Astrocyte of the hippocampus (primary cell): ENCODE measurements at places on chromosomes 5 and 9.

GRCh38 chr9:134630861-134631260, 10.7 kb upstream of the COL5A1 start:
- no peak for DNase-seq

- no peak for DNase-seq
Observed at GRCh38 chr9:34562135-34562745, 27.3 kb downstream of the CNTFR start.

- no peak for DNase-seq
Observed at GRCh38 chr9:135394131-135394530, 85.5 kb upstream of the PPP1R26 start.

DNA sequence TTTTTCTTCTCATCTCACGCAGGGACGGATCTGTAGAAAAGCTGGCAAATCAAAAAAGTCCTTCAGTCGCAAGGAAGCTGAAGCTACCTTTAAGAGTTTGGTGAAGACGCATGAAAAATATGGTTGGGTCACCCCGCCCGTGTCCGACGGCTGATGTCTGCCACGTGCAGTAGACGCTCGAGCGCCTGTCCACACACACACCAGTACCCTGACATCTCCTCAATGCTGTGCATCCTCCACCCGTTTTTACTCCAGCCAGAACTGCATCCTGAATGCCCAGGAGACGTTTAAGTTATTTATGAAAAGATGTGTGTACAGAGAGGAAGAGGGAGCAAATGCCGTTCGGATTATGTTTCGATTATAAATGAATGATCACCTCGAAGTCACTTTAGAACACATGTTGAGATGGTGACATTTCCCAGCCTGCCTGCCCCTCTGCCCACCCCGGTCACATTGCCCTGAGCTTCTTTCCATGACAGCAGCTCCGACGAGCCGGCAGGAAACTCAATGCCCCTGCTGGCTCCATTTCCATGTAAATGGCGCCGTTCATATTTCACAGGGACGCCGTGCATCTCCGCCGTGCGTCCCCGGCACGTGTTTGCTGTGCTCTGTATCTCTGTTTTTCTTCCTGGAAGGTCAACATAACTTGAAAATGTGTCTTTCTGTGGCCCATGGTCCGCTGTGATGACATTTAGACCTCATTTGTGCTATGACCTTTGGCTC, 42.7 kb downstream of the UBE2QL1 start:
- DNase-seq: no peak

- no peak for DNase-seq
Observed at GRCh38 chr9:135104761-135105160, 17.3 kb downstream of the OLFM1 start.

GRCh38 chr5:170523142-170523551, 19.3 kb downstream of the KCNIP1 start:
- peak; percentile 75 for DNase-seq

DNA sequence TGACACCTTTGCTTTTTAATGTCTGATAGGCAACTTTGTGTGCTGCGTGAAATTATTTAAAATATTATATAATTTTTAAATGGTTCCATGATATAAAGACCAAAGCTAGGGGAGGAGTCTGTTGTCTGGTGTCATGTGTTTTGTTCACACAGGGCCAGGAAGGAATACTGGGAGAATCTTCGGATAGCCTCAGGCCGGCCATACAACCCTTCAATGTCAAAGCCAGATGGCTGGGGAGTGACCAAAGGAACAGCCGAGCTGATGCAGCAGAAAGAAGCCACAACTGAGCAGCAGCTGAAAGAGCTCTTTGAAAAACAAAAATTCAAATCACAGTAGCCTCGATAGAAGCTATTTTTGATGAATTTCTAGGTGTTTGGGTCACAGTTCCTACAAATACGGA, 19.2 kb downstream of the BHMT start:
- DNase-seq: no peak

GRCh38 chr5:151006704-151007334, 13.6 kb upstream of the GPX3 start:
- no peak for DNase-seq

DNA sequence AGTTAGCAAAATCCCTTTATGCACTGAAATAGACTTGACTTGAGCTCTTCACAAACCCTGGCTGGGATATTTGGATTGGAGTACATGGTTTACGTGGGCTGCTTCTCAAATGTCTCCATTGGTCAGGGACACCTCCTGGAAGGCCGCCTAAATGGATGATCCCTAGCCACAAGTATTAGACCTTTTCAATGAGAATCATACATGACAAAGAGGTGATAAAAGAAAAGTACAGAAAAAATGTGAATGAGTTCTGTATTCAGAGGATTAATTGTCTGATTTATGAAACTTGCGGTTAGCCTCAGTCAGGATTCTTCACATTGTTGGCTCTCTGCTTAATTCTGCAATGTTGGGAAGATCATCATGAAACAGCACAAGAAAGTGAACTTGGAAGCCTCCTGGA, 752.8 kb upstream of the ADAMTS16 start:
- peak; percentile 14 for DNase-seq

- no peak for DNase-seq
Observed at GRCh38 chr9:100125910-100126309, 26.9 kb downstream of the INVS start.

- no peak for DNase-seq
Observed at GRCh38 chr5:91390268-91390667, 7.2 kb upstream of the ARRDC3 start.

- no peak for DNase-seq
Observed at GRCh38 chr9:110802416-110803035, 133.9 kb downstream of the MUSK start.

DNA sequence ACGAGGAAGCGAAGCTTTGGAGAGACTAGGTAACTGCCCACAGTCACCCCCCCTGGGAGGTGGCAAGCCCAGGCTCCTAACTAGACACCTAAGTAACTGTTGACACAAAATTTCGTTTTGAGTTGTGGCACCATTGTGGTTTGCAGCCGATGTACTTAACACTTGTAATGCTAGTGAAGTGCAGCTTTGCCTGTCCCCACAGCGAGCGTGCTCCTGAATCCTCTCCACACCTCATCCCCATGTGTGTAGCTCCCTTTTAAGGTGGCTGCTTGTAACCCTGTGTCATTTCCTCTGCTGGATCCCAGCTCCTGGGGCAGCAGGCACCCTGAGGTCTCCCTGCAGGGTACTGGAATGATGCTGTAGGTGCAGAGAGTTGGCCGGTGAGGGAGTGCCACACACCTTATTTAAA, 114.9 kb downstream of the TRIO start:
- DNase-seq: no peak

DNA sequence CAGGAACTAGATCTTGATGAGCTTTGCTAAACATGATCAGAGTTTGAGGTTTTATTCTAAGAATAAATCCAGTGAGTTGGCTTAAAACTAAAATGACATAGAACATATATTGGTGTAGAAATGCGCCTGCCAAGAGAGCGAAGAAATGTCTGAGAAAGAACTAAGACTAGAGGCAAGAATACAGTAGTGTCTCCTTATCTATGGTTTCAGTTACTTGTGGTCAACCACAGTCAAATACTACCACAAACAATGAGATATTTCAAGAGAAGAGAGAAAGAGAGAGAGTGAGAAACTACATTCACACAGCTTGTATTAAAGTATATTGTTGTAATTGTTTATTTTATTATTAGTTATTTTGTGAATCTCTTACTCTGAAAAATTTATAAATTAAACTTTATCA, 254.4 kb upstream of the CDH10 start:
- peak; percentile 42 for DNase-seq

DNA sequence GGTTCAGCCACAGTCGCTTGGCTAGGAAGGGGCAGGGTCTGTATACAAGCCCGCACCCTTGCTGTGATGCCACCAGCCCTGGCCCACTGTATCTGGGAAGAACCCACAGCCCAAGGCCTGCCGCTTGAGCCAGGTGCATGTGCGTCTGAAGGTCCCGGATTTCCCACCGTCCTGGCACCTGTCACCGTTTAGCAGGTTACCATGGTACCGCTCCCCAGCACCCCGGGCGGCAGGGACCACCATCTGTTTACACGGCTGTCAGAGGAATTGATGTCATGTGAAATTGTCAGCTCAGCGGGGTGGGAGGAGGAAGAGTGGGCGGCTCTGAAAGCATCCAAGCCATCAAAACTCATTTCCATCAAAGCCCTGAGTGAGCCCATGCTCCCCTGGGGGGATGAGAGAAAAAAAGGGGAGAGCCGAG, 92.7 kb downstream of the HRH2 start:
- no peak for DNase-seq

- DNase-seq: no peak
Observed at GRCh38 chr9:8429768-8430167, 630.2 kb upstream of the DMAC1 start.

DNA sequence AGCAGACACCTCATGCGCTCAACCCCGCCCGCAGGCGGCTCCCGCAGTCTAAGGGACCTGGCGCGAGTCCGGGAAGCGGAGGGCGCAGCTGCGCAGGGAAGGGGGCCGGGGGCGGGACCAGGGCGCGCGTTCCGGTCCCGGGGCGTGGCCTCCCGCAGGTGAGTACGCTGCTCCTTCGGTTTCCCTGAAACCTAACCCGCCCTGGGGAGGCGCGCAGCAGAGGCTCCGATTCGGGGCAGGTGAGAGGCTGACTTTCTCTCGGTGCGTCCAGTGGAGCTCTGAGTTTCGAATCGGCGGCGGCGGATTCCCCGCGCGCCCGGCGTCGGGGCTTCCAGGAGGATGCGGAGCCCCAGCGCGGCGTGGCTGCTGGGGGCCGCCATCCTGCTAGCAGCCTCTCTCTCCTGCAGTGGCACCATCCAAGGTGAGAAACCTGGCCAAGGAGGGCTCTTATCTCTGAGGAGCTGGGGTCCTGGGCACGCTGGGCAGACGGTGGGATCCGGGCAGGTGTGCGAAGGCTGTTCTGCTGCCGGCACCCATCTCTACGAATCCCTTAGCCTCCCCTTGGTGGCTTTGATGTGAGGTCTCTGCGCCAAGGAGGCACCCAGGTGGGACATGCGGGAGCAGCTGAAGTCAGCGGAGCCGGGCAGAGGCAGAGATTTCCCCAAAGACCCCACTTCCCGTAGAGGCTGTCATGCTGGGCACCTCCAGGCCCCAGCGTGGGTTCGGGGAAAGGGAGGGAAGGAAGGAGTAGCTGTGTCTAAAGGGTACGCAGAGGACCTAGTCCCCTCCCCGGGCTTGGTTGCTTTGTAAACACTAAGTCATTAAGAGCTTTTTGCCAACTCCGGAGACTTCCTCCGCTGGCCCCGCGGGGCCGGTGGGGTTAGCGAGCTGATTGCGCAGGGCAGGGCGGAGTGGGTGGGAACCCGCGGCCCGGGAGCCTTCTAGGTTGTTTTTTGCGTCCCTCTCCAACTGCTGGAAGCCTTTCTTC, at the start of gene F2RL1:
Gene F2RL1 (plus strand): TSS at position 187 of the 988 bp plus-strand sequence. CDS start 153 bp downstream, at position 340.
- peak; percentile 96 for DNase-seq

- no peak for DNase-seq
Observed at GRCh38 chr5:92741906-92742305, 839.1 kb downstream of the NR2F1-AS1 start.

GRCh38 chr5:142550471-142550870, 135.4 kb downstream of the FGF1 start:
- no peak for DNase-seq
